CD4-positive, alpha-beta T cell treated with Interleukin-21 for 1 hour (primary cell): ENCODE measurements at places on chromosomes 2 and 18.

DNA sequence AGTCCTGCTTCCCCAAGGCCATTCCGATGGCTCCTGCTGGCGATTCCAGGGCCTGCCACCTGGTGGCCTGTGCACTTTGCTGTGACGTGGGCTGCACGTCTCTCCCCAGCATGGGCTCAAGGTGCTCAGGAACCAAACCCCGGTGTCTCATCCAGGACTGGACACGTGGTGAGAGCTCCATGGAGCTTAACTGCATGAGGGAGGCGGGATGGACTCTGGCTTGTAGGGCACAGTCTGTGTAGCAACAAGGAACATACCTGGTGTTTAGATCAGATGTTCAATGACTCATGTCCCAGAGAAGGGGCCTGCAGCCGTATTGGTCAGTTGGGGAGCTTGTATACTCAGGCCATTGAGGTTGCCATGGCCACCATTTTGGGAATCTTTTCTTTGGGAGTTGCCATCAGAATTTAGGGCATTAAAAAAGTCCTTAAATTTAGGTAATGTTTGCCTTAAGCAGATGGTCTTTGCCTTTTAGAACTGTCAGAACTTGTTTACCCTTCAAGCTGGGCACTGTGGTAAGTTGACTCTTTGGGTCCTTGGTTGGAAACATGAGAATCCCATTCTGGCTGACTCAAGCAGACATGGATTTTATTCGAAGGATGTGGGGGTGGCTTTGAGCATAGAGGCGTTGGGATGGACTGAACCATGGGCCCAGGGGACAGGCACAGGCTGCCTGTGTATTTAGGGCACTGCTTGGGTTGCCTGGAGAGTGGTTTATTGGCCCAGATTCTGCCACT, 21.0 kb downstream of the AGAP1 start:
- no peak for DNase-seq

- no peak for DNase-seq
Observed at GRCh38 chr2:128695646-128696220, 377.1 kb upstream of the HS6ST1 start.

GRCh38 chr2:189952536-189953109, 109.9 kb downstream of the MSTN start:
- no peak for DNase-seq

- DNase-seq, result no peak
Observed at GRCh38 chr2:33380001-33380609, 96.3 kb upstream of the RASGRP3 start.

- DNase-seq, result no peak
Observed at GRCh38 chr2:143645921-143646645, 516.9 kb downstream of the ARHGAP15 start.

DNA sequence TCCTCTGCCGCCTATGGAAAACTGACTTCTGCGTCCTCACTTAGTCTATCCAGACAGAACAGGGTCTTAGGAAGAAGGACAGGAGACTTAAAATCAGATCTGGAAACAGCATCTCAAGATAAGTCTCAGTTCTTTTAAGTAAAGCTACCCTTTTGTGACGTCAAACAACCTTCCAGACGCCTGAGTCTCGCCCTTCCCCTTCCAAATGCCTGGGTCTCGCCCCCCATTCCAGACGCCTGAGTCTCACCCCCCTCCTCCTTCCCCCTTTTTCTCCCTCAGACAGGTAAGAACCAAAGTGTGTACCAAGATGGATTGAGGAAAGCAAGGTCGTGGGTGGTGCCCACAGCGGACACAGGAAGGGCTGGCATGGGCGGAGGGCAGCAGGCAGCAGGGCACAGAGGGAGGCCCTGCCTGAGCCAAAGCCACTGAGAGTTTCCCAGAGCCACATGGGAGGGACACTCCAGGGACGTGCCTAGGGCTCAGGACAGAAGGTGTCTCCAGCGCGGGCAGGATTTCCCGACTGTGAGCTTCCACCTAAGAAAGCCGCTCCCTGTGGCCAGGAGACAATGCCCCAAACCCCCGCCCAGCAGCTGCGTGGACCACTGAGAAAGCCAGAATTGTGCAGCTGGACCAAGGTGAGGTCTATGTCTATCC, 51.3 kb downstream of the ANKMY1 start:
- no peak for DNase-seq
